Stimulated activated CD8-positive, alpha-beta memory T cell treated with anti-CD3 and anti-CD28 coated beads, Interleukin-4, amount 100 ng/mL, for 24 hours (primary cell): ENCODE measurements at places on chromosomes 2 and 18.

DNA sequence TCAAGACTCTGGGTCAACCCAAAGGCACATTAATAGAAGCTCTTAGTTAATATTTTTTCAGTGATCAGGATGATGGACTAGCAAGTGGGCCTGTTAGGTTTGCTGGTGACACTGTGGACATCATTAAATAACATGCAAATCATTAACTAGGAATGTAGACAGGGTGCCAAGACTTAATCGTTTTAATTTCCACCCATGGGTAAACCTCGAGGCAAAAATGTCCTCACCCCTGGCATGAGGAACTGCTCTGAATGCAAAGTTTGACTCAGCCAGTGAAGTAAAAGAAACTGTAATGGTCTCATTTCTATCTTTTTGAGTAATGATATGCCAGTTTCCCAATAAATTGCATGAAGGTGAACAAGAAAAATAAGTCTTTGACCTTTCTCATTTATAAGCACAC, 152.6 kb upstream of the MEX3C start:
- DNase-seq: no peak

DNA sequence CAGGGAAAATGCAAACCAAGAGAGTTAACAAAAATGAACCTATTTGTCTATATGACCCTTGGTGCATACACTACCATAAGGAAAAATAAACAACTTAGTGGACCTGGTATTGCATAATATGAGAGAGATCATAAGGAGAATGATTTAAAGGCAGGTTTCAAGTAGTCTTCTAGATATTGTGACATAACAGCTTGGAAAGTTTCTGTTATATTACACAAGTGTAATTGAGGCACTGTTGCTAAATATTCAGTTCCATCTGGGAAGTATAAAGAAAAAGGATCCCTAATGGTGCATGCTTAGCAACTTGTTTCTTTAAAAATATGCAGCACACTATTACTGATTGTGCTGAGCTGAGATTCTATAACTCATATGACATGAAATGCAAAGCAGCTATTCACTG, 252.2 kb upstream of the SPHKAP start:
- DNase-seq: no peak

- DNase-seq: no peak
Observed at GRCh38 chr2:217955881-217956493, 46.8 kb downstream of the TNS1 start.

- DNase-seq: no peak
Observed at GRCh38 chr2:28709101-28709500, 42.5 kb upstream of the PPP1CB start.

DNA sequence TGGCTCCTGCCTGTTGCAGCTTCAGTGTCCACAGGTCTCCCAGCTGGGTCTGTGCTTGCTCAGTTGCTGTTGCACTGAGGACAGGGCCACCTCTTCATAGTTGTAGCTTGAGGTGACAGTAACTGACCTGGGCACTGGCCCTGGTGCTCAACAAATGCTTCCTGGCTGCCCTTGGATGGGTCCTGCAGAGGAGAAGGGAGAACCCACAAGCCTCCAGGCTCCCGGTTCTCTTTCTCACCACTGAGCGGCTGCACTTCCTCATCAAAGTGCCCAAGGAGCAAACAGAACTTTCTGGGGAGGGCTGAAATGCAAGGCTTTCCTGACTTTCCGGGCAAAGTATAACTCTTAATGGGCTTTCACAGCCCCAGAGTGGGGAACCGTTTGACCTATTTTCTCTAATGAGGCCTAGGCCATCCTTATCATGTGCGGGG, 38.7 kb downstream of the LCT start:
- no peak for DNase-seq

DNA sequence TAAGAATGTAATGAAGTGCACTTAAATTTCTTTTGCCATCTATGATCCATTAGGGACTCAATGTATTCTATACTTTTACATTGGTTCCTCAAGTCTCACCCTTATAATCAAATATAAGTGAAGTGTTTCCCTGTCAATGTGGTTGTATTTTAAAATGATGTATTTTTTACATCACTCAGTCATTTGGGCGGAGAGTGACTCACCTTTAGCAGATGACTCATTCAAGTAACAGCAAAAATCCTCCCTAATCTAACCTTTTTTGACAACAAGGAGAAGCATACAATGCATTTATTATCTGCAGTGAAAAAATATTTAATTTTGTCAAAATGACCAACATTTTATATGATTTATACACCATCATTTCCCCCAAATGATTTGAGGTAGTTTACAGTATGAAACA, 94.4 kb downstream of the FANCL start:
- no peak for DNase-seq

DNA sequence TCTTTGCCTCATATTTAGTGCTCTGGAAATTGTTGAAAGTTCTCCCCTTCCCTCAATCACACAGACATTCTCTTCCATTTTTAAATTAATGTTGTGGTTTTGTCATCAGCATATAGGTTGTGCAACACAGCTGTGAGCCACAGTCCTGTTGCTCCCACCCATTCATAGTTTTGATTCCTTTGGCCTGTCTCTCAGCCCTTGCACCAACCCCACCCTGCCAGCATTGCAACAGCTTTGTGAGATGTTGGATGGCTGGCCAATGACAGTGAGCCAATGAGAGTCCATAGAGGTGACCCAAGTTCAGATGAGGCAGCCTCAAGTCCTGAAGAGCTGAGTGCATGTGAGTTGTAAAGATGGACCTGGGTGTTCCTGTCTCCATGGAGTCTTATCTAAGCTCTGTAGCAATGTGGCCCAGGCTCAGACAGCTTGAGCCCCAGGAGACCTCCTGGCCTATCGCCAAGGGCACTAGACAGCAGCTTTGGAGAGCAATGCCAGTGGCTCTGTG, 775.5 kb downstream of the RNF144A start:
- no peak for DNase-seq

DNA sequence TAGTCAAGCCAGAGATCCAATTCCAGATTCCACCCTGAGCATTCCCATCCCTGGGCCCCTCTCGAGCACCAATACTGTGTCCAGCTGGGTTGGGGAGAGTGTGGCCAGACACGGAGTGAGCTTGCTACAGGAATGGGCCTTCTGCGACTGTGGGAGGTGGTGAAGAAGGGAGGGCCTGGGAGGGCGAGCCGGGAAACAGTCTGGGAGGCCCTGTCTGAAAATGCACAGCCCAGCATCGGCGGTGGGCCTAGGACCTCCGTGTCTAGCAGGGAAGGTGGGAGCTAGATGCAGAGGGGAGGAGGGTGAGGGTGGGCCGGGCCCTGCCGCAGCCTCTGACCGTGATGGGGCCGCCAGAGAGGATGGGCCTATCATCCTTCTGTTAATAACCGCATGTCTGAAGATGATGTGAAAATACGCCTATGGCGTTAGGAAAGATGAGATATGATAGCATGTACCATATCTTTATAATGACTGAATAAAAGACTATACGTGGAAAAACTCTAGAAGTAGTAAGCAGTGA, 1.9 kb upstream of the OTOS start:
- DNase-seq: no peak

DNA sequence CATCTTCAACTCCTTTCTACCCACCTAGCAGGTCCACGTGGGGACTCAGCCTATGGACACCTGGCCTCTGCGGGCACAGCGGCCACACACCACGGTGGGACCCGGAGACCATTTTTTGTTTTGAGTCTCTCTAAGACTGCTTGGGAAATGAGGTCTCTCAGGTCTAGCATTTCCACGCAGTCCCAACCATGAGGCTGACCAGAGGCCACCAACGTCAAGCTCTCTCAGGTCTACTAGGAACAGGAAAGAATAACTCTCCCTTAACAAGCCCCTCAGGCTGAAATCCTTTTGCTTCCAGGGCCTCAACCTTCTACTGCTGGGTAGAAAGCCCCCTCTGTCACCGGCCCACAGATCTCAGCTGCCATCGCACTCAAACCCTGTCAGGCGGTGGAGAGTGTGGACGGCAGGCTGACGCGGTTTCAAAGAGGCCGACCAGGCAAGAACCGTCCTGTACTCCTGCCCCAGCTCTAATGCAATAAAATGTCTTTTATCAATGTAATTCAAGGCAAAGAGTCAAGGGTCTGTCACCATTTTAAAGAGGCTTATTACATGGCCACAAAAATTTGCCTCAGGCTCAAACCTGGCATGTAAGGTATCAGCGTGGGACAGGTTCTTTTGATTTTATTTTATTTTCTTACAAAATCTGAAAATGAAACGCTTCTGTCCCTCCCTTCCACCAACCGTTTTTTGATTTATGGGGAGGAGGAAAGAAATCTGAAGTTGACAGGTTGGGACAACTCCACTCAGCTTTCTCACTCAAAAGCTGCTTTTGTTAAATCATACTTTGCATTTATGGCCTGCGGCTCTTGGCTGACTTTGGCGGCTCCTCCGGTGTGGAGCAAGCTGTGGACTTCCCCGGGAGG, 74.0 kb downstream of the BCL11A start:
- DNase-seq: no peak

- no peak for DNase-seq
Observed at GRCh38 chr18:22822841-22823508, 110.2 kb upstream of the RBBP8 start.

DNA sequence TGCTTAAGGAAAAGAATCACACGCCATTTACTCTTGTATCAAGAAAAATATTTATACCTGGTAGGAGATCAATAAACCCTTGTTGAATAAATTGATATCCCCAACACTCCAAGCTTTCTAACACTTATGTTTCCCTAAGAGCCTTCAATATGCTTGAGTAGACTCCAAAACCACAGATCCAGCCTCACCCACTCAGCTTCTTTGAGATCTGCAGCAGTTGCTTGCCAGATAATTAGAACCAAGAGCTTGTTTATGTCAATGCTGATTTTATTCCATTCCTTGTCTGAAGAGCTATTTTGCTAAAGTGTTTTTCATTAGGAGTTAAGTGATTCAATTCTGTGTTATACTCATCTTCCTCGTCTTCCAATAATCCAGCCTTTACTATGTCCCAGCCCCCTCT, 26.3 kb upstream of the CRIM1 start:
- DNase-seq: no peak

DNA sequence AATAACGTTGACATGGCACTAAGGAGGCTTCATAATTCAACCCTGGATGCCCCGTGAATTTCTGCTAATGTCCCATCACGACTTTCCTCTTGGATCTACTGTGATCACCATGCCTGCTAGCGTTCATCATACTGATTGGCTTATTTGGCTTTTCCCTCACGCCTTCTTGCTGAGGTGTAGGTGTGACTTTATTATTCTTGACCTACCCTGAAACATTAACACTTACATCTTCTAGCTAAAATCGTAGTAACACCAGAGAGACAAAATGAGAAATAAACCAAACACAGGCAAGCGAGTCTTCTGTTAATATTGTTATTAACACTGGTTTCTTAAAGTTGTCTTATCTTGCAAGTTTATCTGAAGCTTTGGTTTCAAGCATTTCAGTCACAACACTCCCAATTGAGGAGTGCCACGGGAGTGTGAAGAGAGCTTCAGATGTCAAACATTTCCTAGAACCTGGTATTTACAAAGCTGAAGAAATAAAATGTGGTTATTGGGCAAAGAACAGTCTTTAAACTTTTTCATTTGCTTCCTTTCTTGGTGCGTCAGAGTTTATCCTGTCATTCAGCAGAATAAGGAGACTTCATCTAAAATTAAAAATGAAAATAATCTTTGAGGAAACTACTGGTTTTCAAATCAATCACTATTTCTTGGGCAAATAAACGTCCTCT, 15.4 kb upstream of the STAT1 start:
- no peak for DNase-seq

GRCh38 chr2:183242937-183243336, 118.7 kb downstream of the NUP35 start:
- no peak for DNase-seq

- no peak for DNase-seq
Observed at GRCh38 chr2:20444101-20444992, 2.5 kb upstream of the RHOB start.

GRCh38 chr2:24365826-24366225, 5.5 kb upstream of the ITSN2 start:
- DNase-seq: no peak

DNA sequence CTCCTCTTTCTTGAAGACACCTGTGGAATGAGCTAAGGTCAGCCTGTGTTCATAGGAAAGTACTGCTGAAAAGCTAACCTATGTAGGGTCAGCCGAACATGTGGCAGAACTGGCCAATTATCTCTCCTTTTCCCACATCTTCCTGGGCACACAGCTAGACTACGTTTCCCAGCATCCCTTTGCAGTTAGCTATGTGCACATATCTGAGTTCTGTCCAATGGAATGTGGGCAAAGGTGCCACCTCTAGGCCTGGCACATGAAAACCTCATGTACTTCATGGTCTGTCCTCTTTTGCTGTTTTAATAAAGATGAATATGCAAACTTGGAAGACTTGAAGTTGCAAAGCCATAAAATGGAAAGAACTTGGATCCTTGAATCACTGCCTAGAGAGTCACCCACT, 352.6 kb downstream of the TNS1 start:
- no peak for DNase-seq

GRCh38 chr2:12543076-12543977, 173.4 kb upstream of the TRIB2 start:
- DNase-seq: no peak

DNA sequence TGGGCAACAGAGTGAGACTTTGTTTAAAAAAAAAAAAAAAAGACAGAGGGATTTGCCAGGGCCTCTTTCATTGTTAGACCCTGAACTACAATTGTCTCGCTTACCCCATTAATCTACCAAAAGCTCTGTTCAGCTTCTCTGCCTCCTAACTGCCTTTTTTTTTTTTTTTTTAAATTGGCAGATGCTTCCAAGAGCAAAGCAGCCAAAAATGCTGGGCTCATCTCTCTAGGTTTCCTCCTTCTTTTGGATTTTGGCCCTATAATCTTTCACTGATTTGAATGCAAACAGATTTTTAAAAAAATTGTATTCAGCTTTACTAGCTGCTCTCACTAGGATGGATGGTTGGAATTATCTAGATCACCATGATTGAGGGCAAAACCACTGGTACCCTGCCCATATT, 33.2 kb upstream of the RAPGEF4 start:
- DNase-seq: no peak

- DNase-seq: no peak
Observed at GRCh38 chr2:23706613-23707078, 220.3 kb downstream of the ATAD2B start.

- DNase-seq: no peak
Observed at GRCh38 chr2:95058466-95058988, 33.0 kb downstream of the MAL start.

DNA sequence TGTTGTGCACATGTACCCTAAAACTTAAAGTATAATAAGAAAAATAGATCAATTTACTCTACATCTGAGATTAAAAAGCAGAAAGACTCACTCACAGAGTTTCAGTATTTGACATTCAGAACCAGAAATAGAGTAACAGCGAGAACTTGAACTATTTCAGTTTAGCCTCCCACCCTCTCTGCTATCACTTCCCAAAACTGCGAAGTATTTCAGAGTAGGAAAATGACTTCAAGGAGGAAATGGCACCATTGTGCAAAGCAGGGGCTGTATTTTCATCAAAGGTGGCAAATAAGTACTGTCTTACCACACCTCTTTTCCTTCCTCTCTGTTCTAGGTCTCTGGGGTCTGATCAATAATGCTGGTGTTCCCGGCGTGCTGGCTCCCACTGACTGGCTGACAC, 13.6 kb downstream of the DHRS9 start:
- DNase-seq: no peak

- no peak for DNase-seq
Observed at GRCh38 chr2:237208373-237209260, 122.9 kb downstream of the COPS8 start.
